ENCODE measurements at places on chromosomes 2 and 18. TPM values are rescaled to one million over a fixed set of nuclear protein-coding genes. Genes with fewer than 3 reads are reported as not detected.

POU3F3 gene
- total RNA-seq, result not detected

PROKR1 gene
- not detected for total RNA-seq

PAPOLG gene
- 6.1 TPM for total RNA-seq

NPAS2 gene
- total RNA-seq, result 4.8 TPM

PER2 gene
- total RNA-seq, result 2.8 TPM

MPP4 gene
- 0.65 TPM for total RNA-seq

SCLY gene
- 11.1 TPM for total RNA-seq

TTN gene
- under 0.01 TPM for total RNA-seq

RAB31 gene
- total RNA-seq, result 51.2 TPM

Data from smooth muscle cell of bladder (primary cell).